Stimulated activated CD4-positive, alpha-beta T cell treated with anti-CD3 and anti-CD28 coated beads, Interleukin-4, amount 100 ng/mL, for 48 hours (primary cell): ENCODE measurements at places on chromosomes 11 and 22.

- DNase-seq, result no peak
These were observed 28.5 kb downstream of the BTBD10 start for GRCh38 chr11:13434247-13435205.

GRCh38 chr11:104967534-104968354 is 630 bp downstream of the CASP4 start:
- DNase-seq, result no peak

- DNase-seq, result no peak
These were observed 14.4 kb upstream of the CHST1 start for GRCh38 chr11:45679806-45680205.

- DNase-seq, result no peak
These were observed 15.6 kb downstream of the SYNGR1 start for GRCh38 chr22:39365492-39365780.

- no peak for DNase-seq
These were observed 134.1 kb downstream of the CASP12 start for GRCh38 chr11:104763930-104764709.

DNA sequence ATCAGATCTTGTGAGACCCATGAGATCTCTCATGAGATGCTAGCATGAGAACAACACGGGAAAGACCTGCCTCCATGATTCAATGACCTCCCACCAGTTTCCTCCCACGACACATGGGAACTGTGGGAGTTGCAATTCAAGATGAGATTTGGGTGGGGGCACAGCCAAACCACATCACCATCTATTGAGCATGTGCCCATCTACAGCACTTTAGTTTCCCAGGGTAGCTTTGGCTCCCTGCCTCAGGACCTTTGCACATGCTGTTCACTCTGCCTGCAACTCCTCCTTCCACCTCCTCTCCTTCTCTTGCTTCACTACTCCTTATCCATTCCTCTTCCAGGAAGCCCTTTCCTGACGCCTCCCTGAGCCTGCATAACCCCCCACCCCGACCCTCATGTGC is 17.2 kb downstream of the GRIK4 start:
- DNase-seq, result no peak

DNA sequence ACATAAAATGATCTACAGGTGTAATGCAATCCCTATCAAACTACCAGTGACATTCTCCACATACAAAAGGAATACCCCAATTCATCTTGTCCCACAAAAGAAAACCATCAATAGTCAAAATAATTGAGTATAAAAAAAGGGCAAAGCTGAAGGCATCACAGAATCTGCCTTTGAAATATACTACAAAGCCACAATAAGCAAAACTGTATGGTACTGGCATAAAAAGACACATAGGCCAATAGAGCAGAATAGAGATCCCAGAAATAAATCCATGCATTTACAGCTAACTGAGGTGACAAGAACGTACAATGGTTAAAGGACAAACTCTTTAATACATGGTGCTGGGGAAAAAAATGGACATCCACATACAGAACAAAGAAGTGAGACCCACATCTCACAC is 31.8 kb downstream of the ZNF195 start:
- DNase-seq, result no peak

- no peak for DNase-seq
These were observed 64.6 kb downstream of the ST3GAL4 start for GRCh38 chr11:126419801-126420697.

DNA sequence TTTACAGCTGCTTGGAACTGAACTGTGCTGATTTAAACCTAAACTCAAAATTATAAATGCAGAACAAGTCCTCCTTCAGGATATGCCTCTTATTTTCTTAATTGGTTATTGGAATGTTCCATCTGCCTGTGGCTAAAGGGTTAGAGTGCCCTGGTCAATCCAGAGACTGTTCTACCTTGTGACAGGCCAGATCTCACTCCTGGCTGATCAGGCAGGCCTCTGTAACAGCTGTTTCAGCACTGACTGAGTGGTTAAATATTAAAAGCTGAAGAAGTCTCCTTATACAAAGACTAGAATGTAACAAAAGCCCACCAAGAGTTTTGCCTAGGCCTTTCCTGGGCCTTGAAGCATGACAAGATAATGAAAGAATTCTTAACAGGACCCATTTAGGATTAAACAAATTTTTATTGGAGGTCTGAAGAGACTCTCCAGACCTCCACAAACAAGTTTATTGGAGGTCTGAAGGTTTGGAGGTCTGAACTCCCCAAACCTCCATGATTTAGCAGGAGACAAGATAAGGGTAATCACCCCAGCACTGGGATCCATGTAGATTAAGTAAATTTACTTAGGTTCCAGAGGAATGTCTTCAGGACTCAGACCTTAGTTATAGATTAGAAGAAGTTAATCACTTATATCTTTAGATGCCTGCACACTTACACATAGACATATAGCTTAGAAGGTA is 35.8 kb downstream of the TMPRSS5 start:
- DNase-seq, result no peak

DNA sequence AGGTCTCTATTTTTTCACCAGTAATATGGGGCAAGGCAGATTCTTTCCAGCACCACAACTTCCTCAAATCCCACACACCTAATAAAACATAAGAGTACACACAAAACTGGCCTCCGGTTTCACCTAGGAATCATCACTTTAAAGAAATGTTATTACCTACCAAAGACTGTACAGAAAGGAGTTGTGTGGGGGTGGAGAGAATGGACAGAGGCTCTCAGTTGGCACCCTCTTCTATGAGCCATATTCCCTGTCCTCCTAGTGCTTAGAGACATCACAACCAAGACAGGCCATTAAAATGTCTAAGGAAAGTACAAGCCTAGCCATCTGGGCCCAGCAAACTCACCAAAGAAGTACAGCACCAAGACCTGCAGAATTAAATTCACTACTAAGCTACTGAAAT is 56.1 kb downstream of the RBFOX2 start:
- DNase-seq, result no peak

- DNase-seq, result peak; percentile 56
These were observed 70.8 kb upstream of the NARS2 start for GRCh38 chr11:78645226-78646202.
